ENCODE measurements at places on chromosomes 6 and 20.
A peak's percentile ranks its signal among the peaks of the same experiment; 100 is the strongest.

DNA sequence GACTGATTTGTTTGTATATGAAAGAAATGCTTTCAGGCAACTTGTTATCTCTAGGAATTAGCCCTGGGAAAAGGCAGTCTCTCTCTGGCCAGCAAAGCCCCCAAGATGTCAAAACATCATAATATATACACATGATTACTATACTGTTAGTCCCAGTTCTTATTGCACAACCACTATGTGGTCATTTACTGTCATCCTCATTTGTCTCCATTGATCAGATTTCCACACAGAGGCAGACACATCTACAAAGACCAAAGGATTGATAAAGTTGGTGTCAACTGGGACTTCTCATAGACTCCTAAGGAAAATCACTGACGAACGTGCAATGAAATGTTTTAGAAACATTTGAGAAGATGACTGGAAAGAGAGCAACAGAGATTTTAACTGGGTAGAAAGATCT lies 71.9 kb upstream of the POPDC3 start:
- no peaks in the 10 kb centered on the region for H3K27me3 ChIP-seq
- no peak for DNase-seq
- H3K4me1 ChIP-seq: no peaks in the 10 kb centered on the region
- no peak overlapping the region for H3K4me3 ChIP-seq
- H3K36me3 ChIP-seq: no peaks in the 10 kb centered on the region

DNA sequence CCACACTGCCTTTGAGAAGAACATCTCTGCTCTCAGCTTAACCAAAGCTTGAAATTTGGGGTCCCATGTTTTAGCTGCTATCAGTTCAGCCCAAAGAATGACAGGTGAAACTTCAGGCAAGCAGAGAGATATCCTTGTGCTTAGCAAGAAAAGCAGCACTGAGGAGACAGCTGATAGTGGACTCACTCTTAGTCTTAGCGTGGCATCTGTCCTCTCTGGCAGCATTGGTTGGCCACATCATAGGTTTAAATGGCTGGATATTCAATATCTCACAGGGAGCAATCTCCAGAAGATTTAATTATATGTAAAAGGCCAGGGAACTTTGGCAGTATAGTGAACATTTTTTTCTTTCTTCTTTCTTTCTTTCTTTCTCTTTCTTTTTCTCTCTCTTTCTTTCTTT lies 131.1 kb upstream of the SGK1 start:
- H3K4me1 ChIP-seq: peaks cover 17% of the 10 kb centered on the region
- H3K36me3 ChIP-seq: no peaks in the 10 kb centered on the region
- no peak overlapping the region for H3K27ac ChIP-seq
- no peak for DNase-seq
- no peak overlapping the region for H3K4me3 ChIP-seq

DNA sequence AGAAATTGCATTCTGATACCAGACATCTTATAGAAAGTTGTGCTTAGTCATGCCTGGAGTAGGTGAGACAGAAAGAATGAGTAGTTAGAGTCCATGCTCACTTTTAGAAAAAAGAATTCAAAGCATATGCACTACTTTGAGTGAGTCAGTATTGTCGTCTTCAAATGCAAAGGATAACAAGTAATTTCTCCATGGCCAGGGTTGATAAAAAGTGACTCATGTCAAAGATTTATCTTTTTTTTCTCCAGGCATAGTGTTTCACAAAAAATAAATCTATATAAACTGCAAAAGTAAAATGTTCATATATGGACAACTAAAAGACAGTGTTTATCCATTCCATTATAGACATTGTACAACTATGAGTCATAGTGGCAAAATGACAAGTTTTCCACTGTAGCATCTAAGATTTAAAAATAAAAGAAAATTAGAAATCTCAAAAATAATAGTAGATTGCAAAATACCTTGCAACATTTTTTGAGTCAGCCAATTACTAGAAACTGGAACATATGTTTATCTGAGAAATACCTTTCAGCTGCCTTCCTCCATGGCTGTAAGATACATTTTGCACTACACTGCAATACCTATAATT lies 329.6 kb downstream of the GRIK2 start:
- DNase-seq: no peak
- H3K27ac ChIP-seq: no peak overlapping the region

GRCh38 chr6:116328528-116328903 lies 42.2 kb upstream of the DSE start:
- DNase-seq: no peak
- no peaks in the 10 kb centered on the region for H3K36me3 ChIP-seq
- no peaks in the 10 kb centered on the region for H3K4me1 ChIP-seq

GRCh38 chr6:110255211-110255750 lies 75.1 kb downstream of the CDC40 start:
- no peaks in the 10 kb centered on the region for H3K4me1 ChIP-seq
- no peaks in the 10 kb centered on the region for H3K27me3 ChIP-seq
- peak; percentile 3 for DNase-seq
- no peaks in the 10 kb centered on the region for H3K36me3 ChIP-seq
- H3K27ac ChIP-seq: no peak overlapping the region

DNA sequence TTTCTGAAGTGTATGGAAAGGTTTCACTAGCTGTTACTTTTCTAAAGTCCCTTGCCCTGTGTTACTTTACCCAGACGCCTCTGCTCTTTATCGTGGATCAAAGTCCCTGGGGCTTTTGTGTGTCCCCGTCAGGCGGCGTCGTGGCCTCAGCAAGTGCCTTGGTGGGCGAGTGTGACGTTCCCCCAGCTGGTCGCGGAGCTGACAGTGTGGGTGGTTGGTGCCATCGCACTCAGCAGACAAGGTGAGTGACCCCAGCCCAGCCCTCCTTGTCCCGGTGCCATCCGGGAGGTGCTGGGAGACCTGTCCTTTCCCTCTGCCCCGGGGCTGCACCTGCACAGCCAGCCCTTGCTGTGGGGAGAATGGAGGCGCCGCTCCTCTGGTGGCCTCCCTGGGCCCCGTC lies 27.3 kb upstream of the TCFL5 start:
- no peak for DNase-seq
- H3K36me3 ChIP-seq: peaks cover 68% of the 10 kb centered on the region
- H3K27ac ChIP-seq: no peak overlapping the region
- H3K27me3 ChIP-seq: no peaks in the 10 kb centered on the region
- H3K4me1 ChIP-seq: no peaks in the 10 kb centered on the region

DNA sequence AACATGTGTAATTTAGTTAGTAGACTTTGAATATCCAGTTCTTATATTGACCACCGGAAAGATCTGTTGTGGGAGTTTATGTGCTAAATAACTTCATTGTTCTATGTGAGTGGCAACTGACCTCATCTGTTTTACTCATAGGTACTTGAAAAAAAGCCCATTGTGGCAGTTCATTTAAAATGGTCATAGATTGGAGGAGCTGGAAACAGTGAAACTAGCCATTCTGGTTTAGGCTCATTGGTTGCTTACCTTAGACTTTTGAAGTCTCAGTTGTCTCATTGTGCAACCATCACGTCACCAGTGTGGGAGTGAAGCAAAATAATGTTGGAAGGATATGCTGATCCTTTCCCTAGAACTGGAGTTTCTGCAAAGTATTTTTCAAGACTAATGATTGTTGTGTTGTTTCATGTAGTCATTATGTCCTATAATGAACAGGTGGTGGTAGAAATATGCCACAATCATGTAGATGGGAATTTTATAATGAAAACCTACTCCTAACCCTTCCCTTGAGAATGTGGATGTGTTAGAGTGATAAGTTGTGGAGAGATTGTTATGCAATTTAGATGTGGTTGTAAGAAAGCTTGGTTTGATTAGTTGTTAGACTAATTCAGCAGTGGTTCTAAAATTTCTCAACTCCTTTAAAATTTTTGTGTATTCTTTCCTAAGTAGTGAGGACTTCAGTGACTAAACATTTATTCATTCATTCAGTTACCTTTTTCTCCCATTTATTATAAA lies 18.3 kb downstream of the DSP start:
- H3K4me1 ChIP-seq: peaks cover 25% of the 10 kb centered on the region
- DNase-seq: no peak
- H3K27ac ChIP-seq: no peak overlapping the region
- H3K36me3 ChIP-seq: peaks cover 10% of the 10 kb centered on the region
- no peak overlapping the region for H3K4me3 ChIP-seq

DNA sequence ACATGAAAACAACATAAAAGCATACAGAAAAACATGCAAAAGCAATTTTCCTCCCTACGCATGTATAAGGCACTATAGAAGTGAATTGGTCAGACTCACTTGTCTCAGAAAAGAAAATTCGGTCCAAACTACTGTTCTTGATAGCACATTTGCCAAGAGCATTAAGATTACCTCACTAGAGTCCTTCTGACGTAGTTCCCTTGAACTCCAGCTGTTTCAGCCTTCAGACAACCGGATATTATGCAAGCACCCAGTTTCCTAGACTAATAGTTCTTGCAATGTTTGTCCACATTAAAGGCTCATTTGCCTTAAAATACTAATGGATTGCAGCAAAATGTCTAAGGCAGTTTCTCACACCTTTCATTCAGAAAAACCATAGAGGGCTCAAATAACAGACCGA lies 2.5 kb upstream of the CASS4 start:
- no peaks in the 10 kb centered on the region for H3K4me1 ChIP-seq
- H3K27me3 ChIP-seq: no peaks in the 10 kb centered on the region
- H3K27ac ChIP-seq: no peak overlapping the region
- DNase-seq: no peak
- peaks cover 14% of the 10 kb centered on the region for H3K36me3 ChIP-seq
